Kidney glomerular epithelial cell (primary cell): ENCODE measurements at places on chromosomes 3 and 15.
A peak's percentile ranks its signal among the peaks of the same experiment; 100 is the strongest.

DNA sequence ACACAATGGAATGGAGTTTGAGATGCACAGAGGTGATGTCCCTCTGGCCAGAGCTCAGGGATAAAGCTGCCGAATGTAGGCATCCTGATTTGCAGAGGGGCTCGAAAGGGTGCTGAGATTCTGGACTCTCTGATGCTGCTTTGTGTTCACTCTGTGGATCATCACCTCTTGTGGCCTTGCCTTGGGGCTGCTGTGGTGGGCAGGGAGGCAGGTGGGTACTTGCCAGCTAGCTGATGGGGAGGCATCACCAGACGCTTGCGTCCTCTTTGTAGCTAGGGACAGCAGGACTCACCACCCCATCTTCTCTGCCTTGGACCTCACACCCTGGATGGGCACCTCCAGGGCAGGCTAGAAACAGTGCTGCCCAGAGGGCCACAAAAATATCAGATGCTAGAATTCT lies 14.6 kb upstream of the RASGRF1 start:
- no peak for DNase-seq

DNA sequence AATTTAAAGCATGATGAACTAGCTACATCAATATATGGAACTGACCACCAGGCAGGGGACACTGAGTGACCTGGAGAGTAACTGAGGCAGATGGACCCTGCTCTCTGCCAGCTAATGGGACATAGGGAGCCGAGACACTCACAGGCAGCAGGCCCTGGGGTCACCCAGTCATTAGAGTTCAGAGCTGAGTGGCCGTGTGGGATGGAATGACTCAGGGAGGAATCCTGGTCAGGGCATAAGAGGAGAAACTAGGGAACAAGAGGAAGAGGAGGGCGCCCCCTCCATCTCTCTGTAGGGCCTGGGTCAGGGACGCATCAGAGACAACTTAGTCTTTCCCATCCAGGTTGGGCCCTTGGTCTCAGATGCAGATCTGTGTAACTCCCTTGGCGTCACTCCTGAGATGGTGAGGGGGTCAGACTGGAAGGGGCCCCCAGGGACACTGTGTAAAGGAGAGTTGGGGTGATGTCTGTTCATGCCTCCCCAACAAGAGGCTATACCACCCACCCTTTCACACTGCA lies 39.8 kb downstream of the CCDC12 start:
- no peak for DNase-seq

GRCh38 chr15:85407421-85408269 lies 27.2 kb downstream of the AKAP13 start:
- DNase-seq, result peak; percentile 83

GRCh38 chr15:89184886-89185526 lies 36.4 kb downstream of the RLBP1 start:
- DNase-seq, result no peak

GRCh38 chr15:60525341-60526039 lies 46.5 kb upstream of the ICE2 start:
- no peak for DNase-seq

GRCh38 chr3:78969483-78969882 lies 798.3 kb downstream of the ROBO1 start:
- DNase-seq, result no peak

DNA sequence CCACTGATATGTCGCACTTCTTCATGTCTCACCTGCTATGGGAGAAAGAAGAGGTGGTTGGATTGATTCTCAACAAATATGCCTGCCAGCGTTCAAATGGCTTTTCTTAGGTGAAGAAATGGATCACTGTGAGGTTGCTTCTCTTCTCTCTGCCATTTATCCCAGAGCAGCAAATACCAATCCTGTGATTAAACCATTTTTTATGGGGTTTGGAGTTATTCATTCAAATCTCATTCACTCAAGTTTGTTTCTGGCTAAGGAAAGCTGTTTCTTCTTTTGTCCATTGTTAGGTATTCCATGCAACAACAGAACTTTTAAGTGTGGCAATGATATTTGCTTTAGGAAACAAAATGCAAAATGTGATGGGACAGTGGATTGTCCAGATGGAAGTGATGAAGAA lies 12.2 kb upstream of the C3orf52 start:
- DNase-seq, result no peak

GRCh38 chr15:98160236-98160635 lies 199.7 kb downstream of the ARRDC4 start:
- DNase-seq, result no peak
